ENCODE measurements at places on chromosomes 11 and 22.

GRCh38 chr11:126188332-126189108 is 22.9 kb downstream of the RPUSD4 start:
- H3K4me3 ChIP-seq = no peak overlapping the region
- peaks cover 9% of the 10 kb centered on the region for H3K36me3 ChIP-seq
- H3K27me3 ChIP-seq = no peaks in the 10 kb centered on the region
- H3K27ac ChIP-seq = no peak overlapping the region
- DNase-seq = no peak
- H3K4me1 ChIP-seq = peaks cover 10% of the 10 kb centered on the region

GRCh38 chr11:112770487-112770886 is 190.7 kb upstream of the NCAM1 start:
- no peak overlapping the region for H3K4me3 ChIP-seq
- H3K36me3 ChIP-seq = peaks cover 7% of the 10 kb centered on the region
- H3K27me3 ChIP-seq = peaks cover 21% of the 10 kb centered on the region
- no peaks in the 10 kb centered on the region for H3K4me1 ChIP-seq
- no peak overlapping the region for H3K27ac ChIP-seq

- no peak overlapping the region for H3K4me3 ChIP-seq
- no peak overlapping the region for H3K27ac ChIP-seq
- H3K4me1 ChIP-seq = peaks cover 11% of the 10 kb centered on the region
Measured at GRCh38 chr22:45763236-45763624, 91.6 kb downstream of the ATXN10 start.

GRCh38 chr11:111427471-111427912 is 48.4 kb upstream of the POU2AF1 start:
- no peaks in the 10 kb centered on the region for H3K27me3 ChIP-seq
- no peak overlapping the region for H3K4me3 ChIP-seq
- peaks cover 22% of the 10 kb centered on the region for H3K4me1 ChIP-seq
- H3K27ac ChIP-seq = peak overlapping the region; percentile 69
- DNase-seq = peak; percentile 63

GRCh38 chr11:2533587-2534133 is 88.9 kb downstream of the KCNQ1 start:
- peak overlapping the region; percentile 59 for H3K4me3 ChIP-seq
- peak; percentile 86 for DNase-seq
- H3K27me3 ChIP-seq = no peaks in the 10 kb centered on the region
- peak overlapping the region; percentile 42 for H3K27ac ChIP-seq
- H3K4me1 ChIP-seq = peaks cover 16% of the 10 kb centered on the region
- H3K36me3 ChIP-seq = no peaks in the 10 kb centered on the region

DNA sequence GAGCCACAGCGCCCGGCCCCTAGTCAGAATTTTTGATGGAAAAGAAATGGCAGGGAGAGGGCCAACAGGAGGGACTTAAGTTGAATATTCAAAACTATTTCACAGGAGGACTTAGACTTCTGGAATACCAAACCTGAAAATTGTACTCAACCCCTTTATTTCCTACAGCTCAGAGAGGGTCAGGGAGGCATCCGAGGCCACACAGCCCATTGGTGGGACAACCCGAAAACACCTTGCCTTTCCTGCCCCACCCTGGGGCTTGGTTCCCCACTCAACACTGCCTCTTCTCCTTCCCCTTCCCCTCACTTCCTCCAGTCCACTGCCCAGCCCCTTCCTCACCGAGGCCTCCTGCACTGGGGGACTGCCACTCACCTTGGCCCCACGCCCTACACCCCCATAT is 1.4 kb downstream of the NAALADL1 start:
- no peak overlapping the region for H3K27ac ChIP-seq
- no peaks in the 10 kb centered on the region for H3K27me3 ChIP-seq

GRCh38 chr11:108432783-108433182 is 34.5 kb downstream of the C11orf65 start:
- H3K27ac ChIP-seq = no peak overlapping the region
- no peaks in the 10 kb centered on the region for H3K36me3 ChIP-seq
- H3K4me1 ChIP-seq = no peaks in the 10 kb centered on the region
- no peaks in the 10 kb centered on the region for H3K27me3 ChIP-seq

GRCh38 chr22:29992341-29993275 is 87.7 kb upstream of the HORMAD2 start:
- H3K27ac ChIP-seq = no peak overlapping the region
- peak; percentile 45 for DNase-seq
- H3K36me3 ChIP-seq = peaks cover 26% of the 10 kb centered on the region
- H3K4me1 ChIP-seq = peaks cover 31% of the 10 kb centered on the region

GRCh38 chr11:72848846-72849466 is 34.7 kb downstream of the ATG16L2 start:
- peak; percentile 50 for DNase-seq
- no peak overlapping the region for H3K27ac ChIP-seq
- H3K4me3 ChIP-seq = no peak overlapping the region
- no peaks in the 10 kb centered on the region for H3K4me1 ChIP-seq
- H3K36me3 ChIP-seq = no peaks in the 10 kb centered on the region
- no peaks in the 10 kb centered on the region for H3K27me3 ChIP-seq

- peak; percentile 93 for DNase-seq
- peaks cover 50% of the 10 kb centered on the region for H3K36me3 ChIP-seq
- H3K4me1 ChIP-seq = peaks cover 43% of the 10 kb centered on the region
- H3K27ac ChIP-seq = peak overlapping the region; percentile 42
- no peaks in the 10 kb centered on the region for H3K27me3 ChIP-seq
Measured at GRCh38 chr11:62539238-62539925, 7.2 kb downstream of the AHNAK start.

GRCh38 chr11:13314676-13315394 is 37.2 kb downstream of the BMAL1 start:
- H3K4me3 ChIP-seq = no peak overlapping the region
- peaks cover 78% of the 10 kb centered on the region for H3K4me1 ChIP-seq
- no peaks in the 10 kb centered on the region for H3K27me3 ChIP-seq
- H3K27ac ChIP-seq = no peak overlapping the region
- no peak for DNase-seq
- H3K36me3 ChIP-seq = peaks cover 22% of the 10 kb centered on the region

- H3K27me3 ChIP-seq = no peaks in the 10 kb centered on the region
- no peak for DNase-seq
Measured at GRCh38 chr22:35337932-35338331, 38.2 kb downstream of the TOM1 start.

- H3K27me3 ChIP-seq = no peaks in the 10 kb centered on the region
- no peak overlapping the region for H3K4me3 ChIP-seq
- H3K36me3 ChIP-seq = no peaks in the 10 kb centered on the region
- peaks cover 22% of the 10 kb centered on the region for H3K4me1 ChIP-seq
Measured at GRCh38 chr11:65373839-65374580, 8.4 kb downstream of the SLC25A45 start.

DNA sequence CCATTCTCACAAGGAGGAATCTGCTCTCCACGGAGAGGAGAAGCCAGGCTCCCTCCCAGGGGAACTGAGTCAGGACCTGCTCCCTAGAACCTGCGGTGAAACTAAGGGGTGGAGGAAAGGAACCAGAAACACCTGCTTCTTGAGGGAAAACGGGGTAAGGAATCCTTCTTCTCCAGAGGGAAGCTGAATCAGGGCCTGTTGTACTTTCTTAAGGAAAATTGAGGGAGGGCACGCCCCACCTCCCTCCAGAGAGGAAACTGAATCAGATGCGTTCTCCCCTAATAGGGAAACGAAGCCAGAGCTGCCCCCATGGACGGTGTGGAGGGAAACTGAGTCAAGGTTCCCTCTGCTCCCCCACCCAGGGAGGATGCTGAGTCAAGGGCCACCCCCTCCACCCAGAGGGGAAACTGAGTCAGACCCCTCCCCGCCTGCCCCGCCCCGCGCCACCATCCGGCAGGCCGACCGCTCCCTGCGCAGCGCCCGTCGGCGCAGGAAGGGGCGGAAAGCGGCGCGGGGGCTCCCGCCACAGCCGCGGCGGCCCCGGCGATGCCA is 393 bp downstream of the RELA start:
- H3K27ac ChIP-seq = peak overlapping the region; percentile 73
- H3K4me1 ChIP-seq = peaks cover 12% of the 10 kb centered on the region
- DNase-seq = no peak

GRCh38 chr22:20062766-20063083 is 17.3 kb upstream of the DGCR8 start:
- peaks cover 5% of the 10 kb centered on the region for H3K36me3 ChIP-seq
- H3K27me3 ChIP-seq = no peaks in the 10 kb centered on the region
- peak; percentile 96 for DNase-seq
- H3K27ac ChIP-seq = peak overlapping the region; percentile 10
- H3K4me1 ChIP-seq = peaks cover 18% of the 10 kb centered on the region

GRCh38 chr11:33507356-33507755 is 193.3 kb downstream of the C11orf91 start:
- H3K27ac ChIP-seq = no peak overlapping the region
- no peaks in the 10 kb centered on the region for H3K4me1 ChIP-seq
- H3K27me3 ChIP-seq = peaks cover 64% of the 10 kb centered on the region
- no peak overlapping the region for H3K4me3 ChIP-seq

- H3K27ac ChIP-seq = no peak overlapping the region
- no peaks in the 10 kb centered on the region for H3K27me3 ChIP-seq
- no peak for DNase-seq
Measured at GRCh38 chr22:49730656-49731055, 97.0 kb downstream of the BRD1 start.

DNA sequence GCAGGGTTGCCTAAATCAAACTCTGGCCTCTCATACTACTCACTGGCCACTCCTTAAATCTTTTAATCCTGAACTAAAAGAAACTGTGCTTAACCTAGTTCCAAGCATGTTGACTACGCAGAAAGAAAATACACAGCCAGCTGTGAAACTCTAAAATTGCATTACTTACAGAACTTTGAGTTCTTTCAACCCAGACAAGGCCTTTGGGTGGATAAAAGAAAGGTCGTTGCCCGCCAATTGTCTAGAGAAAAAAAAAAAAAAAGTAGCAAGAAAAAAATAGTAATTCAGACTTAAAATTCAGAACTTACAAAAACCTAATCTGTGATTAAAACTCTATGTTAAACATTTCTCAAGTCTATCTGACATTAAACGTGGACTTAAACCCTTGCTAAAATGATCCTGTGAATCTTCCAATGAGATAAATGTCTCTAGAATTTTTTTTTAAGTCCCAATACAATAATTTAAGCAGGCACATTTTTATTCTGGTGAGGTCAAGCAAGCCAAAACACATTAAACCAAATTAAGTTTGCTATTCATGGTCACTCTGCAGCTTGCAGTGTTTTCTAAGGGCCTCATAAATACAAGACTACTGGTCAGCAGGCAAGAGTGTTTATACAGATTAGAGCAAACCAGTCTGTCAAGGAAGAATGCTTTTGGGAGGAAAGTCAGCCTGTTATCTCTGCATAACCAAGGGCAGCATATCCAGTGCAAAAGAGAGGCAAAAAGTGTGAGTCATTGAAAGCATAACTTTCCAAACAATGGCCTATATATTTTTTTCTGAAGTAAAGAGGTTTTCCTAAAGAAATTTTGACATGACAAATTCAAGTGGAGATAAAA is 29.5 kb upstream of the CCDC34 start:
- no peak overlapping the region for H3K4me3 ChIP-seq
- peaks cover 30% of the 10 kb centered on the region for H3K4me1 ChIP-seq
- H3K27ac ChIP-seq = peak overlapping the region; percentile 74
- DNase-seq = peak; percentile 23

DNA sequence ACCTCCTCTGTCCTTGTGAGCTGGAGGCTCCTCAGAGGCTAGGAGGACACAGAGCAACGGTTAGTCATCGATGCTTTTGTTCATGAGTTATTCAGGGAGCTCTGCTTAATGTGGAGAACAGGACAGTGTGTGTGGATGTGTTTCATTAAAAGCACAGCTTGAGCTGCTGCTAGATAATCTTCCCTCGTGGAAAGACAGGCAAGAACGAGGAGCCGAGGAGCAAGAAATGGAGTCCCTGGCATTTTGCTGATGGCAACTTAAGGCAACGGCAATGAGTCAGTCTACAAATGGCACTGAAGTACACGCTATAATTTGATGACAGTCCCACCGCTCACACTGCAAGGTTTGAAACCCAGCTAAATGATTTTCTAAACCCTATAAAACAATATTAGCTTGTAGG is 106.2 kb downstream of the IGLL1 start:
- H3K36me3 ChIP-seq = no peaks in the 10 kb centered on the region
- H3K4me3 ChIP-seq = no peak overlapping the region
- no peak for DNase-seq
- no peak overlapping the region for H3K27ac ChIP-seq
- no peaks in the 10 kb centered on the region for H3K4me1 ChIP-seq
- peaks cover 39% of the 10 kb centered on the region for H3K27me3 ChIP-seq

DNA sequence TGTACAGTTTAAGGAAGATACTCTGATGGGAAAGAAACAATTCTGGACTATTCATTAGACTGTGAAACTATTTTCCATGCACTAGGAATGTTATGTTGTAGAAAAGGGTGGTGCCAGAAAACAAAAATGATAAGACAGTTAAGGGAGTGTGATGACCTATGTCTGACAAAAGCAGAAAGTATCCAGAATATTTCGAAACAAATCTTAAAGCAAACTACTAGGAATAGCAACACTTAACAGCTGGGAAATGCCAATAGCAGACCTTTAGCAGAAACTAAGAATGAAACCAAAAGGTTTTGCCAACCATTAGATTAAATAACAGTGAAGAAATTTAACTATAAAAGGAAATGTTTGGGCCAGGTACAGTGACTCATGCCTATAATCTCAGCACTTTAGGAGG is 3.3 kb upstream of the ARHGAP20 start:
- H3K4me1 ChIP-seq = peaks cover 2% of the 10 kb centered on the region
- no peak overlapping the region for H3K27ac ChIP-seq
- no peak overlapping the region for H3K4me3 ChIP-seq
- no peaks in the 10 kb centered on the region for H3K36me3 ChIP-seq
- H3K27me3 ChIP-seq = peaks cover 41% of the 10 kb centered on the region
- peak; percentile 33 for DNase-seq

DNA sequence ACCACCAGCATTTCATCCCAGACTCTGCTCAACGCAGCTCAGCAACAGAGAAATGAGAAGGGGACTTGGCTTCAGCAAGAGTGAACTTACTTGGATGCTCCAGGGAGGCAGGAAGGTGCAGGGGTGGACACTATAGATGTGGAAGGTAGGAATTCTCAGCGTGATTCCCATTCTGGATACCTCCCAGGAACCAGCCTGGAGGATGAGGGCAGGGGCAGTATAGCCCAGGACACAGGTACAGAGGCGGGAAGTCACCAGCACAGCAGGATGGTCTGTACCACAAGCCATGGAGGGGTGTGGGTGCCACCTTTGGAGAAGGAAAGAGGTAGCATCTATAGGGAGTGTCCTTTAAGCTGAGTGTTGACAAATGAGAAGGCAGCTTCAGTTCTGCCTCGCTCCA is 1275.2 kb downstream of the TBC1D22A start:
- H3K27me3 ChIP-seq = no peaks in the 10 kb centered on the region
- H3K27ac ChIP-seq = no peak overlapping the region
- no peak overlapping the region for H3K4me3 ChIP-seq
- H3K4me1 ChIP-seq = no peaks in the 10 kb centered on the region
- DNase-seq = no peak
- H3K36me3 ChIP-seq = peaks cover 4% of the 10 kb centered on the region

GRCh38 chr11:613369-613968 is 2.3 kb downstream of the IRF7 start:
- H3K4me3 ChIP-seq = no peak overlapping the region
- H3K36me3 ChIP-seq = peaks cover 43% of the 10 kb centered on the region
- peak; percentile 82 for DNase-seq
- H3K4me1 ChIP-seq = peaks cover 6% of the 10 kb centered on the region
- H3K27ac ChIP-seq = peak overlapping the region; percentile 46
